Naive thymus-derived CD4-positive, alpha-beta T cell (primary cell): ENCODE measurements at places on chromosomes 1 and 21.

DNA sequence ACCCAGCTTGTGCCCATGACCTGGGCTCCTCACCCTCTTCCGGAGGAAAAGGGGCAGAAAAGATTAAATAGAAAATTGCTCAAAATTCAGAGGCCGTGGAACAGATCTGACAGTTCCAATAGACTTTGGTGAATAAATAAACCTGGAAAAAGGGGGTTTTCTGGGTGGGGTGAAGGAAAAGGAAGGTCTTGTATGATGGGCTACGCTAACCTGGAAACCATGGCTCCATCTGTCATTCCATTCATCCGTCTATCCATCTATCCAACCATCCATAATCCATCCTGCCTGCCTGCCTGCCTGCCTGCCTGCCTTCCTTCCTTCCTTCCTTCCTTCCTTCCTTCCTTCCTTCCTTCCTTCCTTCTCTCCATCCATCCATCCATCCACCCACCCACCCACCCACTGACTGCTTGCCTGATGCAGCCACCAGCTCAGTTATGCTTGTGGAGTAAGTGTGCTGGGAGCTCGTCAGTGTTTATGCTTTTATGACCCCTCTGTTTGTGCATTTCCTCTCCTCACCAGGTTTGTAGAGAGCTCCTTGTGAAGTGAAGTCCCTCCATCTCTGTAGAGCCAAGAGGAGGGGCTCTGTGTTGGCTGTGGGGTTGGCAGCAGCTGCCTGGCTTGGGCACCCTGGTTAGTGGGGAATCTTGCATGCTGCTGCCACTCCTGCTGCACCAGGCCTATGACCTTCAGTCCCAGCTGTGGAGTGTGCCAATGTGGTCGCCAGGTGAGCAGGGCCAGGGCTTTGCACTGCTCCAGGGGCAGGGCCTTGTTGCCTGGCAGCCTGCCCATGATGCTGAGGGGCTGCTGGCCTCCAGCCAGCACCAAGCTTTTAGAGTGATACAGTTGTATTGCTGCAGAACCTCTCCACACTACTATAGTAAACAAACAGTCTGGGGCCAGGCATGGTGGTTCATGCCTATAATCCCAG, 16.0 kb upstream of the POU3F1 start:
- no peak for DNase-seq

DNA sequence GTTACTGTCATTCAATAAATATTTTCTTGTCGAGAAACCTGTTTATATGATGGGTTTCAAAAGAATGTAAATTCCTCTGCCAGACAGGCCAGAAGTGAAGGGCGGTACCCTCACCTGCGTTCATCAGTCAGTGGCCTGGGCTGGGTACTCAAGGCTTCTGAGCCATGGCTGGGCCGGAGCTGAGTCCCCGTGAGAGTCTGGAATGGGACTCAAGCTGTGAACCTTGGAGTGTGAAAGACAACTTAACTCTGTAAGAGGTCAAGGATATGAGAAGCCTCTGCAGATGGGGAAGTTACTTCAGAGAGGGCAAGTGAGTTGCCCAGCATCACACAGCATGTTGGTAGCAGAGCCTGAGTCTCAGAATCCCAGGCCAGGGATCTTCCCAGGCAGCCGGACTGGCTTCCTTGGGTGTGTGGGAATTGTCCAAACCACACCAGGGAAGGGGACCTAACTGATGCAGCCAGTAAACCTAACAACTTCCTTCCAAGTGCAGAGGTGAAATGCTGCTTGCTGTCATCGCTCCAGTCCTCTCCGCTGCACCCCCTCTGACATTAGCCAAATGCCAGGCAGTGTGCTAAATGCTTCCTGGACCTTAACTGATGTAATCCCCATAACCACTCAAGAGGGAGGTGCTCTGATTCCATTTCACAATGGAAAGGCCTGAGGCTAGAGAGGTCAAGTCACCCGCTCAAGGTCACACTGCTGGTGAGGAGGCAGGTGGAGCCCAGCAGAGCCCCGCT, 4.8 kb downstream of the DISP3 start:
- DNase-seq, result no peak

GRCh38 chr1:17233675-17234320, 15.1 kb upstream of the PADI3 start:
- no peak for DNase-seq

GRCh38 chr1:22359427-22359826, 92.2 kb upstream of the ZBTB40 start:
- DNase-seq, result no peak

DNA sequence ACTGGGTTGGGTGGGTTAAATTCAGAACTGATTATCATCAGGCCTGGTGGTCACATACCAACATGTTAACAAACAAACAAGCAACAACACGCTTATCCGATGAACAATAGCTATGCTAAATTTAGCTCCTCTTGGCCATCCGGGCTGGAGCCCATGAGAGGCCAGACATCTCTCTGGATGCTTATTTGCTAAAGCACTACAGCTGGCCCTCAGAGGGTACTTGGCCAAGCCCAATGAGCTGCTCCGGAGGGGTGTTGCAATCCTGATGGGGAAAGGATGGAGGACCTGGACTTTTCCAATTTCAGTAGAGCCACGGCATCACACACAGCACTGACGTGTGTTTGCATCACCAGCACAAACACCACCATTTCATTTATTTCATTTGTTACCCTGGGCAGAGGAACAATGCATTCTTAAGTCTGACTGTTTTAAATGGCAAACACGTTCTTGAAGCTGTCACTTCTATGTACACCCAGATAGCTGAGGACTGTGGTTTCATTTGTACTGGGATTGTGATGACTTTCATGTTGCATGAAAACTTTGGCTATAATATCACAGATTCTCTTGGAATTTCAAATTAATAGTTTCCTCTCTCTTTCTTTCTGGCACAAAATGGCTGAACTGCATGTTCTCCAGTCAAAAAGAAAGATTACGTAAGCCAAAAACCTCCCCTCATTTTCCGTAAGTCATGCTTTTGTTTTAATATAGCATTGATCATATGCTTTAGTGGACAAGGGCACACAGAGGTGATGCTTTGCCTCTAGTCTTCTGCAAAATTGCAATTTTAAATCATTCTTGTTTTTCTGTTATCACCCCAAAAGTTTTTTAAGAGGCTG, 359.8 kb upstream of the KAZN start:
- DNase-seq, result no peak

DNA sequence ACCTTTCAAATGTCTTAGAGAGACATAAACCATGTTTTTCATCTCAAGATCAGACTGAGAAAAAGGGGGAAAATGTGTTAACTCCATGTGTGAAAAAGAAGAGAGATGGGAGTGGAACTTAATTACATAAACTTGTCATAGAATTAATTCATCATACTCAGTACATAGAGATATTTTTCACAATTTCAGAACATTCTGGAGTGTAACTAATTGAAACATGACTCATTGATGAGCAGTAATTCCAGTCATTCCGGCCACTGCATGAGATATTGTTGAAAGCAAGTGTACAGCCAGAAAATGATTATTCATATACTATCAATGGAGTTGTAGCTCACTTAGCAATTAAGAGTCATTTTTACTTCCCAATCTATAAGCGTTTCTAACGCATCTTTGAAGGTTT, 739.3 kb downstream of the LTN1 start:
- DNase-seq, result no peak

GRCh38 chr21:17460094-17460493, 52.7 kb upstream of the CXADR start:
- no peak for DNase-seq
